ENCODE measurements at places on chromosomes 11 and 22.

- DNase-seq: no peak
These were observed 907 bp upstream of the PHLDA2 start for GRCh38 chr11:2929950-2930703.

- DNase-seq: no peak
These were observed 83.9 kb upstream of the MTNR1B start for GRCh38 chr11:92885600-92885999.

DNA sequence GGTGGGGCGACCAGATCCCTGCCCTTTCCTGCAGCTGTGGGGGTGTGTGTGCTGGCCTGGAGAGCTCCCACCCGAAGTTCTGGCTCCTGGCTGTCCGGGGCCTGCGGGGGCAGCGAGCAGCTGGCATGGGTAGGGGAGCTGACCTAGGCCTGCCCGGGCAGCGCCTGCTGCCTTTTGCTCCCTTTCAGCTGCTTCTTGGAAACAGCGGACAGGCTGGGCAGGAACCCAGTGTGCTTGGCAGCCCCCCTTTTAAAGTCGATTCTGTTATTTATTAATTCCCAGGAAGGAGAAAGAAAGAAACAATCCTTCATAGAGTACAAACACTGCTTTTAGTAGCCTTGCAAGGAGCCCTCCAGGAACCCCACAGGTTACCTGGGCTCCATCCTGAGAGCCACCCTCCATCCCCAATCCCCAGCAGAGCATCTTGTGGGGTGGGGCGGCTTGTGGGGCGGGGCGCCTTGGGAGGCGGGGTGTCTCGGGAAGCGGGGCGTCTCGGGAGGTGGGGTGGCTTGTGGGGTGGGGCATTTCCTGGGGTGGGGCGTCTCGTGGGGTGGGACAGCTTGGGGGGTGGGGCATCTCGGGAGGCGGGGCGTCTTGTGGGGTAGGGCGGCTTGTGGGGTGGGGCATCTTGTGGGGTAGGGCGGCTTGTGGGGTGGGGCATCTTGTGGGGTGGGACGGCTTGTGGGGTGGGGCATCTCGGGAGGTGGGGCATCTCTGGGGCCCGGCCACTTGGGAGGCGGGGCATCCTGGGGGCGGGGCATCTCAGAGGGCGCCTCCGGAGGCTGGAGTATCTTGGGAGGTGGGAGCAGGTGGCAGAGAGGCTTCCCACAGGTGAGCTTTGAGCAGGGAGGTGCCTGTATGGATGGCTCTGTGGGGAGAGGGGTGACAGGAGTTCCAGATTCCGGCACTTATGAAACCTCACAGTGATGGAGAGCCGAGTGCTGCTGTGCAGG lies 7.0 kb downstream of the CD81 start:
- no peak for DNase-seq

- no peak for DNase-seq
These were observed 358.1 kb upstream of the NARS2 start for GRCh38 chr11:78932757-78933156.

Data from NCI-H1436 (cell line).